ENCODE measurements at places on chromosomes 12 and 14. TPM values are rescaled to one million over a fixed set of nuclear protein-coding genes. Genes with fewer than 3 reads are reported as not detected.

- no peak for DNase-seq
Measured at GRCh38 chr14:81555684-81556083, 22.0 kb upstream of the SEL1L start.

GRCh38 chr12:116657921-116658495 is 79.9 kb downstream of the SPRING1 start:
- no peak for DNase-seq

DNA sequence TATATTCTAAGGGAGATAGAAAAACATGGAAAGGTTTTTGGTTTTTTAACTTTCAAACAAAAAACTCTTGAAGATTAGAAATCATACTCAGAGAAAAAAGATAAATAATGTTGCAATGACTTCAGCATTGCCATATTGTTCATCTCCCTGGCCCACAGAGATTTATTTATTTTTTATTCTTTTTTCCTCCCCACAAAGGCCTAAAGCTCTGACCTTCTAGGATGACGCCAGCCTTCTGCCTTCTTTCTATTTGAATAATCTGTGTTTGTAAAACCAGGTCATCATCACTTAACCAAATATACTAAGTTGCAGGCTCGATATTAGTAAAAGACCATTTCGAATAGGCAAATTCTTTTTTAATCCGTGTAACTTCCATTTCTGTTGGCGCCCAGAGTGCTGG is 4.4 kb upstream of the DCP1B start:
- DNase-seq: no peak

- DNase-seq: no peak
Measured at GRCh38 chr12:117387832-117388231, 26.4 kb upstream of the NOS1 start.

DNA sequence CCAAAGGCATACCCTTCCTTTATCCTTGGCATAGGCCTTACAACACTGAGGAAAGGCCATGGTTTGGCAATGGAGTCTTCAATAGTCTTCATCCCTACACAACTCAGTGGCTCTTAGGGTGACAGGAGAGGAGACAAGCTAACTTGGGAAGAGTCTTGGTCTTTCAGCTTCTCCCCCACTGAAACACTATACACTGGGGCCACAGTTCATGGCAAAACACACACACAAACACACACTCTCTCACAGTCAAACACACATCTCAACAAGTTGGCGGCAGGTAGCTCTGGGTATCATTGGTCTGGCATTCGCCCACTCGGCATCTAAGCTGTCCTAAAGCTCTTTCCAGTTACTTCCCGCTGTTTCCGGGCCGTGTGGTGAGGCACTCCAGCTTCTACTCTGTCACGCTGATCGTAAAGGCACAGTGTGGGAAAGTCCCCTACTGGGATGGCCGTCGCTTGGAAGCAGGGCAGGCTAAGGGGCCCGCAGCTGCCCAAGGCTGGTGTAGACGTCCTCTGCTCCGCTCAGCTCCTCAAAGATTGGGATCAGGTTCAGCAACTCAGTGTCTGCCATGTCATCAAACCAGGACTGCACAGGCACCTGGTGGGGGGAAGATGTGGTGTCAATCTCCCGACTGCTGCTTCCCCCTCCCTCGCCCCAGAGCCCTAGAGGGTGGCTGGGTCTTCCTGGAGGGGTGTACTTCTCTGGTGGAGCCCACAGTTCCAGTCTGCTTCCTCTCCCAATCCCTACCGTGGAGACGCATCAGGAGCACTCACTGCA is 4.8 kb upstream of the AVIL start:
- DNase-seq: no peak

Gene SPX
- 0.65 TPM for total RNA-seq

Gene CMA1
- not detected for total RNA-seq

GRCh38 chr14:51581017-51581881 is 70.5 kb upstream of the FRMD6 start:
- DNase-seq: no peak

DNA sequence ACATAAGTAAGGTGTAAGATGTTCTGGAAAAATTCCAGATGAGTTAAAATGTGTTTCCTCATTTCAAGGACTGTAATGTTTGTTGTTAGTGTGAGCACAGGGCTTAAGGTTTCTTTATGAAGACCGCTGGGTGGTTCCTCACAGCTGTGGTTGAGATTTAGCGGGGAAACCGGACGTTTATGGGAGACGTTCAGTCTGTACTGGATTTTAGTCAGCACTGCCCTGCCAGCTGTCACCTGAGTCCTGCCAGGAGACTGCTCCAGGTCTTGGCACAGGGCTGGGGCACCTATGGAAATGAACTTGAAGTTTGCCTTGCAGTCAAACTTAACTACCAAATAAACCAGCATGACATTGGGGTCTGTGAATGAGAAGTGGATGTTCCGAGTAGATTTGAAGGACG is 555.2 kb downstream of the DIO2 start:
- DNase-seq: no peak

- DNase-seq: no peak
Measured at GRCh38 chr14:80456209-80456608, 244.9 kb upstream of the DIO2 start.

Gene SNRNP35
- total RNA-seq: 18.0 TPM

Gene KCNMB4
- total RNA-seq: 10.2 TPM

DNA sequence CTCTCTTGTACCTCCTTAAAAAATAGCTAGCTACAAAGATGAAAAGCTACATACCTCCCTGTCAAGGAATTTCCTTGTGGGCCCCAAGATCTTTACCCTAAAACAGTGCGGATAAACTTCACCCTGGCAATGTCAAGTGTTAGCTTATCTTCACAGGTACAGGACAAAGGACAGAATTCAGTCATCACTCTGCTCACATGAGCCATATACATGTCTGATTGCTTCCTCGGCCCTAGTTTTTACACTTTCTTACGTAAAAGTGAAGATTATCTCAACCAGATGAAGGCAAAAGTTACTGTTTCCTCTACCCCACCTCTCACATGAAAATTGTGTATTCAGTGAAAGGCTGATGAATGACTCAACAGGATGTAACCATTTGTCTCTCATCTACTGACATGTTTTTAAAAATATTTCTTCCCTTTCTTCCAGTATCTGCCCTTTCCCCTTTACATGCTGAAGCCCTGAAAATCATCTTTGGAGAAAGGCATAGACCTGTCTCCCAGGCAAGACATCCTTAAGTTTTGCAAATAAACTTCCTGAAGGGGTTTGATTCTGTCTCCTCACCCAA is 890.1 kb downstream of the GALC start:
- no peak for DNase-seq

GRCh38 chr14:52769887-52770286 is 21.5 kb downstream of the GNPNAT1 start:
- DNase-seq: no peak

Gene PLA2G1B
- 1.4 TPM for total RNA-seq

- DNase-seq: no peak
Measured at GRCh38 chr12:31297572-31298514, 28.1 kb downstream of the SINHCAF start.

Gene FAM186B
- total RNA-seq: 2.3 TPM

GRCh38 chr14:75191100-75191499 is 14.7 kb upstream of the TMED10 start:
- DNase-seq: no peak

DNA sequence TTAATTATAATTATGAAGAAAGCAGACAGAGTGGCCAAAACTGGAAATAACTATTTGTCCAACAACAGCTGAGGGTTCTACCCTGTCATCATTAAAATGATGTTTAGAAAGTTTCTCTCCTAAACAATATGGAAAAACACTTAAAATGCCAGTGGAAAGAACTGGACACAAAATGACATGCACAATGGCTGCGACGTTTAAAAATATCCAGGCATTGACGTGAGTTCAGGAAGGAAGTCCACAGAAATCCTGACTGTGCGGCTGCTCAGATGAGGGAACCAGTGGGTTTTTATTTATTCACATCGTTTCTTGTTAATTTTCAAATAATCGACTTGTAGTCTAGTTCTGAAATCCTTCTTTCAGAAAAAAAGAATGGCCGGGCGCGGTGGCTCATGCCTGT is 58.3 kb downstream of the CCNK start:
- DNase-seq: no peak

- no peak for DNase-seq
Measured at GRCh38 chr12:103169-103981, 36.8 kb downstream of the IQSEC3 start.

- no peak for DNase-seq
Measured at GRCh38 chr12:107359382-107359781, 266.0 kb upstream of the CRY1 start.

Gene TAS2R50
- total RNA-seq: 12.0 TPM

DNA sequence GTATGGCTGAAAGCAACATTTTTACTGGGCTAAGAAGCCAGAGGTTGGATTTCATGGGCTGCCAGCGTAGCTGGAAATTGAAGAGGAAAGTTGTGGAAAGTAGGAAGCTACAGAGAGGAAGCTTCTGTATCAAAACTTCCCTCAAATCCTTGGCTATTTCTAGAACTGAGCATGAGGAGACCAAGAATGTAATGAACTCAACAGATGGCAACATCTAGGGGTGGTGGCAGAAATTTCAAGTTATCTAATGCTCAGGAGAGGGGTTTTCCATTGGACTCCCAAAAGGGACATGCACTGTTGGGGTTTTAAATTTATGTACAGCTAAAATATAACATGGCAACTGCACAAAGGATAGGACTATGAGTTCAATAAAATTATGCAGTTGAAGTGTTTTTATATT is 151.3 kb downstream of the DHRS2 start:
- no peak for DNase-seq

DNA sequence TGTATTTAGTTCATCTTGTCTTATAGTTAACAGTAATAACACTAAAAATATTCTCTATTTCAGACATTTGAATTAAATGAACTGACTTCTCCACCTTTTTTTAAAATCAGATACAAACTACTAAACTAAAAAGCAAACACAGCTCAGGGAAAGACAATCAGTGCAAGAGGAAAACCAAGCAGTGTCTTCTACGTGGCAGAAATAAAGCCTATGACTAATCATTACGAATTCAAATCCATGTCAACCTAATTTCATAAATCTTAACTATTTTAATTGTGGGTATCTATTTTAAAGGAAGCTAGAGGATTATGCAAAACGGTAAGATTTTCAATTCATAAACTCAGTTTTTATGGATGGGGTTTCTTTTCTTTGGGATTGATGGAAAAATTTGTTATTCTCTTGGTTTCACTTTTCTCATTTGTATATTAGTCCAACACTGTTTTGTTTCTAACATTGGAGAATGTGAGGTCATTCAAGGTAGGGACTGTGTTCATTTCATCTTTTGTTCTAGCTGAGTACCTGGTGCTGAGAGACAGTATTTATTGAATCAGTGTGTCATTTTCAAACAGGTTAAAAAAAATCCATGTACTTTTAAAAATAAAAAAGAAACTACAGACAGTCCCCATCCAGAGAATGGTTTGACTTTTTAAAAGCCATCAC is 12.8 kb upstream of the PALS1 start:
- DNase-seq: no peak

Gene PRH2
- not detected for total RNA-seq

Gene IL22
- not detected for total RNA-seq

GRCh38 chr14:55340482-55340881 is 69.3 kb downstream of the FBXO34 start:
- no peak for DNase-seq

Data from adrenal gland (tissue), 19 donors.